ENCODE measurements at places on chromosomes 16 and 17.
A peak's percentile ranks its signal among the peaks of the same experiment; 100 is the strongest.

DNA sequence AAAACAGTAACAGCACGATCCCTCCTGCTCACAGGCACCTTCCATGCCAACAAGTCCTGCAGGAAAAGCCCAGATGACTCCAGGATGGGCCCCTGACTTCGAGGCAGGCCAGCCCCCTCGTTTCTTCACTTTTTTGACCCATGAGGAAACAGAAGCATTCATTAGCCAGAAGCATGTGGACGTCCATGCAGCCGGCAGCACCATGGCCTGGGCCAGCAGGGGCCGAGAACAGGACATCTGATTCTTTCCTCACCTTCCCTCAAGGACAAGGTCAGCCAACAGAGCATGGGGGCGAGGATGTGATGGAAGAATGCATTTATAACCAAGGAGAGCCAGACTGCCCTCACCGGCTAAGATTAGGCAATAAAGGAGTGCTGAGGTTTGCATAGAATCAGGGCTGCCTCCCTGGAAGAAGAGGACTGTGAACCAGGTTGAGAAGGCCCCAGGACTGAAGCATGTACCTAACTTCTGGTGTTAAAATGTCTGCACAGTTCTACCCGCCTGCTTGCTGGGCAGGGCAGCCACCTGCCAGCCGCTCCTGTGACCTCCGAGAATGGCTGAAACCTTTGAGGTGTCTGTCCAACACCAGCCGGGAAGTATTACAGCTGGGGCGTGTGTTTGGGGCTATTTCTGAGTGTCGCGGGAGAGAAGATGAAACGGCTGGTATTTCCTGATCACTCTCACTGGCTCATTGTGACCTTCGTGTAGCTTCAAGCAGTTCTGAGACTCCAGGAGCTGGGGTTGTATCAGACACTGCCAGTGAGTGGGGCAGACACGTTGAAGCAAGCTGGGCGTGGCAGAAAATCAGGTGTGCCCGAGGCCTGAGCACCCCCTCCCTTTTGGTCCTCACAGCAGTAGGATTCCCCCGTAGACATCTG is 94.0 kb upstream of the TNRC6C start:
- DNase-seq = no peak

GRCh38 chr17:64309710-64310109 is 46.6 kb upstream of the TEX2 start:
- DNase-seq = no peak

- no peak for DNase-seq
Observed at GRCh38 chr16:57042157-57043111, 49.9 kb upstream of the CPNE2 start.

- DNase-seq = no peak
Observed at GRCh38 chr17:36901506-36901905, 35.8 kb upstream of the LHX1 start.

GRCh38 chr17:9432934-9433421 is 142.6 kb downstream of the STX8 start:
- no peak for DNase-seq

- no peak for DNase-seq
Observed at GRCh38 chr17:65441053-65441605, 120.3 kb downstream of the AXIN2 start.

DNA sequence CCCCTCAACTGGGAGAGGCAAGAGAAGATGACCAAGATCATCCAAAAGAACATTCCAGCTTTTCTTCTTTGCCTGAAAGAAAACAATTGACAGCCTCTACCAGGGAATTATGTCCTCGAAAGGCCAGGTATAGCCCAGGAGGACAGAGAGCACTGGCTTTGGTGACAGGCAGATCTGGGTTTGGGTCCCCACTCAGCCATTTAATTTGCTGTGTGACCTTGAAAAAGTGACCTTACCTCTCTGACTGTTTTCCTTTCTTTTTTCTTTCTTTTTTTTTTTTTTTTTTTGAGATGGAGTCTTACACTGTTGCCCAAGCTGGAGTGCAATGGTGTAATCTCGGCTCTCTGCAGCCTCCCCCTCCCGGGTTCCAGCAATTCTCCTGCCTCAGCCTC is 27.7 kb upstream of the KIFC3 start:
- no peak for DNase-seq

DNA sequence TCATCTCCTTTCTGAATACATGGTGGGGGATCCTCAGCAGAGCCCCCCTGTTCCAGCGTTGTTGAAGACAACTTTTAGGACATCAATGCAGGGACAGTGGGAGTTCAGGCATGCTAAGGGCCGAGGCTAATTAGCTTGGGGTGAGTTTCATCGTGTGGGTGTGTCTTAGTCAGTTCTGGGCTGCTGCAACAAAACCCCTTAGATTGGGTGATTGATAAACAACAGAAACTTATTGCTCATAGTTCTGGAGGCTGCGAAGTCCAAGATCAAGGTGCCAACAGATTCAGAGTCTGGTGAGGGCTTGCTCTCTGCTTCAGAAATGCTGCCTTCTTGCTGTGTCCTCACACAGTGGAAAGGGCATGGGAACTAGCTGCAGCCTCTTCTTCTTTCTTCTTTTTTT is 214.0 kb downstream of the NTN1 start:
- DNase-seq = no peak

DNA sequence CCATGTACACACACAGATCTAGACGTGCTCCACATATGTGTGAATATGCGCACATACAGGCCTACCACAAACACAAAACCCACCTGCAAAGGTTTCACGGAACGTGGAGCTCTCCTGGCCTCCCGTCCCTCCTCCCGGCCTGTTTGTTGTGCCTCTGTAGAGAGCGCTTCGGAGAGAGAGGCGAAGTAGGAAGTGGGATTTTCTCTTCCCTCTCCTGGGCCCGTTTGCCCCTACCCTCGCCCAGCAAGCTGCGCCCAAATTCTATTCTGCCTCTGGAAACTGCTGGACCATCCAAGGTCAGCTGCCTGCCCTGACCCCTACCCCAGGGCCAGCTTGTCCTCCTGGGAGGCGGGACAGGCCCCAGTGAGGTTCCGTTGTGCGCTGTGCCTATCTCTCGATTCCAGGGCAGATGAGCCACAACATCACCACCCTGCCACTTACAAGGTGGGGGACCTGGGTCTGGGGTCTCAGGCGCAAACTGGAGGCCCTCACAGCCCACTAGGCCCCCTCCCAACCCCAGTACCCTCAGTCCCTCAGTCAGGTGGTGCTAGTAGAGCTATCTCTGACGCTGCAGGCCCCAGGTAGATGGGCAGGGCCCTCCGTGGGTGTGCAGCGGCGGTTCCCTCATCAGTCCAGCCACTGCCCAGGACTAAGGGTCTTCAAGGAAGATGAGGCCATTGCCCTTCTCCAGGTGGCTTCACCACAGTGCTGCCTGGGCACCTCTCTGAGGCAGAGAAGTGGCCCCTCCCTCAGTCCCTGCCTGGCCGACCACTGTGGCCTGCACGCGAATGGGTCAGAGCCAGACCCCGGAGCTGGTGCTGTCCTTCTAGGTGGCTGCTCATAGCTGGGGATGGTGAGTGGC is 54.2 kb downstream of the BEAN1 start:
- DNase-seq = no peak

- DNase-seq = no peak
Observed at GRCh38 chr17:27535178-27535928, 79.1 kb downstream of the KSR1 start.

DNA sequence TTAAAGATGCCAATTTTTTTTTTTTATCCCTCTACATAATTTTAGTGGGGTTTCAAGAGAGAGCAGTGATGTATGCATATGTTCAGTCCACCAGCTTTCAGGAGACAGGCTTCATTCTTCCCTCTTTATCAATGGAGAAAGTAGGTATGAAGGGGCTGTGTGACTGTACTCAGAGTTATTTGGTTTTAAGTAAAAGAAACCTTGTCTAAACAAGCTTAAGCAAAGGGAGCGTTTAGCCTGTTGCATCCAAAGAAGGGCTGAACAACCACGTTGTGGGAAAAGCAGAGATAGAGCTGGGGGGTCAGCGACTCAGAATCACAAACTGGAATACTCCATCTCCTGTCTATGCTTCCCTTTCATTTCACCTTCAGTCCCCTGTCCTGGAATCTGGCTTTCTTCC is 50.4 kb upstream of the HAS3 start:
- no peak for DNase-seq

GRCh38 chr16:79677799-79678530 is 77.4 kb upstream of the MAF start:
- no peak for DNase-seq

GRCh38 chr17:55601874-55602364 is 90.7 kb upstream of the SMIM36 start:
- no peak for DNase-seq

DNA sequence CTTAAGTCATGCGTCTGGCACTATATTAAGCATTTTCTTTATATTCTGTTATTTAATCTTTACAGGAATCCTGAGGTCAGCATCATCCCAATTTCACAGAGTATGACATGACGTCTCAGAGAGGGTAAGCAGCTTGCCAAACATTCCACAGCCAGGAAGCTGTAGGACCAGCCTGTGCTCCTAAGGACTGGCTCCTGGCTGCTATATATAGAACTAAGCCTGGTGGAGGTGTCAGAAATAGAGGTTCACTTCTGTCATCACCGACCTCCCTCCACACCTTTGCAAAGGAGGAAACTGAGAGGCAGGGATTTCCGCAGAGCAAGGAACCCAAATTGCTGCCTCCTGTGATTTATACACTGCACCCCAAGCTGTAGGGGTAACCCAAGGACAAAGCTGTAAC is 37.9 kb upstream of the NDRG4 start:
- no peak for DNase-seq

GRCh38 chr16:88691924-88692560 is 5.7 kb upstream of the SNAI3 start:
- DNase-seq = no peak

DNA sequence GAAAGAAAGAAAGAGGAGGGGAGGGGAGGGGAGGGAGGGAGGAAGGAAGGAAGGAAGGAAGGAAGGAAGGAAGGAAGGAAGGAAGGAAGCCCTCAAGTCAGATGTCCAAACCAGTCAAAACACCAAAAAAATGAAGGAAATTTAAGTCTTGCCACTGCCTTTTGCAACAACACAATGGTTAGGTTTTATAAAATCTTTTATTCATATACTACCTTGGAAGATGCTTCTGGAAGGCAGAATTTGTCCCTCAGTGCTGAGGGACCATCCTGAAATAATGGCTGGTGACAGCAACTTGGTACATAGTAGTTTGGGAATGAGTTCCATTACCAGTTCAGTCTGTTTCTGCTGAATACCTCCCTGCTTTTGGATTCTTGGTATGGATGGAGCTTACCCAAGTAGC is 7.9 kb downstream of the APOH start:
- no peak for DNase-seq

- no peak for DNase-seq
Observed at GRCh38 chr16:89596957-89597649, 16.3 kb upstream of the DPEP1 start.

DNA sequence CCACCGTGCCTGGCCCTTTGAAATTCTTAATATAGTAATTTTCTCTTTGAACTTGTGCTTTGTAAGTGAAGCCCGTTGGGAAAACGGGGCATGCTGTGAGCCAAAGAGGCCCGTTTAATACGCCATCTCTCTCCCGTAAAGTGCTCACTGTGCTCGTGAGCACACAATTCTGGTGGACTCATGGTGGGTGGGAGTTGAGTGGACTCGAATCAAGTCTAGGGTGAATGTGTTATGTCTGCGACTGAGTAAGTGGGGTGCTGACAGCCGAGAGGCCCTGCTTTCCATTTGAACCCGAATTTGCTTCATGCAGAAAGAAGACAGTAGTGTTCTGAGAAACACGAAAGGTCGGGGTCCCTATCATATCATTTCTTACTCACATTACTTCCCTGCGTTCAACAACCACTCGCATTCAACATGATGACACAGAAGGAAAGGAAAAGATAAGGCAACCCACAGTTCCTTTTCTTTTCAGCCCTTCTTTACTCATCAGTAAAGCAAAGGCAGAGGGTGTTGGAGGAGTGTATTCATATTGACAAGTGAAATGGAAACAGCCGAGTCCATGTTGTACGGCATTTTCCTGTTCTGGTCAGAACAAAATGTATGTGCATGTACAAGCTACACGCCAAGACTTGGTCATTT is 4.8 kb upstream of the ATP2A3 start:
- DNase-seq = no peak

GRCh38 chr17:3954976-3955672 is 9.1 kb downstream of the ATP2A3 start:
- DNase-seq = no peak

DNA sequence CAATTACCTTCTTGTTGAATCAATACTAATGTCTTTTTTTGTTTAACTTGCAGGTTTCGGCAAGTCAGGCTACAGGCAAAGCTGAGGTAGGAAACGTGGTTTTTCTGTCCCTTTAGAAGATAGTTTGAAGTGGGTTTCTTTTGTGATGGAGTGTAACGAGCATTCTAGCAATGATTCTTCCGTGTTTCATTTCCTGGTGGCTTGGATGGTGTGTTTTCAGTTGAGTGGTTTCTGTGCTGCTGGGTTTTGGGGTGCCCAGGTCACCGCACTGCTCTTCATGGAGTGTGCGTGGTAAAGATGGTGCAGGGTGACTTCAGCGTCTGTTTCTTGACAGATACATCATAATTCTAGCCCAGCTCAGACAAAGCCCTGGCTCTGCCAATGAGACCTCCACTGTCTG is 769.7 kb upstream of the EEF2KMT start:
- no peak for DNase-seq

GRCh38 chr17:45834471-45835396 is 9.9 kb upstream of the SPPL2C start:
- peak; percentile 61 for DNase-seq

DNA sequence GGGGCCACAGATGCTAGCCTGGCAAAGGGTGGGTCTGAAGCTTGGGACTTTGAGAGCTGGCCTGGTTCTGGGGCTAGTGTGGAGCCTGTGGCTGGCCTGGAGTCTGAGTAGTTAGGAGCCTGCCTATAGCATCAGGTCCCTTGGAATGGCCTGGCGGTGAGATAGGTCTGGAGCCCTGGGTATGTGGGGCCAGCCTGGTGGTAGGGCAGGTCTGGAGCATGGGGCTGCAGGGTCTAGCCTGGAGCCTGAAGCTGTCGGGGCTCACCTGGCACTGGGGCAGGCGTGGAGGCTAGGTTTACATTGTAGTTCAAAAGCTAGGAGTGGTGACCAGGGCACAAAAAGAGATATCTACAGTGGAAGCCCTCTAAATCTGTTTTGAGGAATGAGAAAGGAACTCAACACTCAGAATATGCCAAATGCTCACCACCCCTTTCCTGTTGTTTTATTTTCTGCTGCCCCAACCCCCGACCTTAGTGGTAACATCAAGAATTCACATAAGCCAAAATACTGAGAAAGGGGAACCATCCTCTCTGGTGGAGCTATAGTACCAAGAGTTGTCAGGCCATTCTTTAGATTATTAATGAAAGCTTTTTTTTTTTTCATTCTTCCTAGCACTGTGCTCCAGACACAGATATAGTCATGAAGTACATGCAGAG is 100.3 kb downstream of the TANC2 start:
- DNase-seq = no peak

GRCh38 chr17:57892820-57893595 is 43.2 kb upstream of the MRPS23 start:
- DNase-seq = peak; percentile 73

DNA sequence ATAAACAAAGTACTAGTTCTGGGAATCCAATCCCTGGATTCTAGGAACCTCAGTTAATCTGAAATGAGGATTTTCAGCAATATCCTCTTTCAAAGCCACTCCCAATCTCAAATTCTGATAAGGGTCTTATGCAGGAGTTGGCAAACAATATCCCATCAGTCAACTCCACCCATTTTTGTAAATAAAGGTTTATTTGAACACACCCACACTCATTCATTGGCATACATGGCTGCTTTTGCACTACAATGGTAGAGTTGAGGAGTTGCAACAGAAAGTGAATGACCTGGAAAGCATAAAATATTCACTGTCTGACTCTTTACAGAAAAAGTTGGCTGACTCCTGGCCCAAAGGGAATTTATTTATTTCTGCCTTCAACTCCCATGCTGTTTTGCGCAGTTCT is 157.7 kb upstream of the CDH11 start:
- DNase-seq = no peak

- no peak for DNase-seq
Observed at GRCh38 chr16:25633549-25633948, 58.2 kb upstream of the HS3ST4 start.
